NCI-H526 treated with DMSO at 0.1 percent for 48 hours (cell line): ENCODE measurements at places on chromosomes 16 and 17.

GRCh38 chr16:2882650-2883457 lies at the start of gene FLYWCH2:
Gene FLYWCH2 (plus strand): TSS chr16:2883215. CDS start chr16:2896450, 13,235 bp downstream.
- DNase-seq = peak; percentile 89

GRCh38 chr16:14007450-14007849 lies 63.7 kb upstream of the MRTFB start:
- DNase-seq = no peak

DNA sequence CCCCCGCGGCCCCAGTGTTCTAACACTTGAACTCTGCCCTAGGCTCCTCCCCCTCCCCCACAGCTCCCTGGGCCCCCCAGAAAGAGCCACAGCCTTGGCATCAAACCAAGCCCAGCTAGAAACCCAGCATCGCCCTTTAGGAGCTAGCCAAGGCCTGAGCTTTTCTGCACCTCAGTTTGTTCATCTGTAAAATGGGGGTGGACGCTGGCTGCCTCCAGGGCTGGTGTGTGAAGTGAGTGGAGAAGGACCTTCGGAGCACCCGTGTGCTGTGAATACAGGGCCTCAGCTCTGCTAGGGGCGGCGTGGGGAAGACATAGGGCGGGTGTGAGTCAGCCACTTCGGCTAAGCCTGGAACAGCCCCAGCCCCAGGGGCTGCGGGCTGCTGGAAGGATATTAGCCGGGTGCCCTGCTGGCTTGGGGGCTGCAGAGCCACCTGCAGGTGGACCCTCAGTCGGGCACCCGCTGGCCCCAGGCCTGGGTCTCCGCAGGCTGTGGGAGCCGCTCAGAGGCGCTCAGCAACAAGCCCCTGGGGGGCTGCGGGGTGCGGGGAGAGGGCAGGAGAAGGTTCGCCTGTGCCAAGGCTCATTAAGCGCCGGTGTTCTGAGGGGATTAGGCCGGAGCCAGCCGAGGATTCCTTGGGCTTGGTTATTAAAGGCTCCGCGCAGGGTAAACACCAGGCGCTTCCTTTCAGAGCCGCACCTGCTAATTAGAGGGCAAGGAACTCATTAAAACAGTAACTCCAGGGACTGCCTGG lies 217.0 kb upstream of the CIBAR2 start:
- DNase-seq = peak; percentile 65

GRCh38 chr17:28497931-28498330 lies 8.2 kb upstream of the FOXN1 start:
- DNase-seq = peak; percentile 81

DNA sequence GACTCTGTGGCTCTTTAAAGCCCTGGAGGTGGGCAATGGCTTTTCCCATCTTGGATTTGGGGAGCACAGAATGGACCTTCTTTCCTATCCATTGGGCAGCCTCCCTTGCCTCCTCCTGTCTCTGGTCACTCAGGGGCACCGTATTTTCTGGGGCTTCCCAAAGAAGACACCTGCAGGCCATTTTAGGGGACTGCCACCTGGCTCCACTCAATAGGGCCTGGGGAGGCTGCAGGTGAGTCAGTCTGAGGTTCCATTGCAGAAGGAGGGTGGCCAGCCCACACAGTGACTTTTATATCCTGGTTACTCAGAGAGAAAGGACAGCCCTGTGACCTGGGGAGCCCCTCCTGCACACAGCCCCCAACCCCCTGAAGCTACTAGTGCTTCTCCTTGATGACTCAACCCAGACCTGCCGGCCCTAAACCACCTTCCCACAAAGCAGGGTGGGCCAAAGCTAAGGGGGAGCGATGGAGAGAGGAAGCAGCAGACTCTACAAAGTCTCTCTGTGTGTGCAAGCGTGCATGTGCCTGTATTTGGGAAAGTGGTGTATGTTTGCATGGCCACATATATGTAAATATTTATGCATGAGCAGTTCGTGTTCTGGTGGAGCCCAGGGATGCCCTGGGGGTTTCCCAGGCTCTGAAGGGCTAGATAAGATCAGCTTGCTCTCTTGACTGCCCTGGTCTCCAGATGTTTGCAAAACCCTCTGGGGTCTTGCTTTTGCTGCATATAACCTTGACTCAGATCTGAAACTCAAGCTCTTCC lies 5.0 kb downstream of the CX3CL1 start:
- peak; percentile 85 for DNase-seq

- no peak for DNase-seq
Measured at GRCh38 chr17:49696233-49696761, 11.5 kb downstream of the SLC35B1 start.

DNA sequence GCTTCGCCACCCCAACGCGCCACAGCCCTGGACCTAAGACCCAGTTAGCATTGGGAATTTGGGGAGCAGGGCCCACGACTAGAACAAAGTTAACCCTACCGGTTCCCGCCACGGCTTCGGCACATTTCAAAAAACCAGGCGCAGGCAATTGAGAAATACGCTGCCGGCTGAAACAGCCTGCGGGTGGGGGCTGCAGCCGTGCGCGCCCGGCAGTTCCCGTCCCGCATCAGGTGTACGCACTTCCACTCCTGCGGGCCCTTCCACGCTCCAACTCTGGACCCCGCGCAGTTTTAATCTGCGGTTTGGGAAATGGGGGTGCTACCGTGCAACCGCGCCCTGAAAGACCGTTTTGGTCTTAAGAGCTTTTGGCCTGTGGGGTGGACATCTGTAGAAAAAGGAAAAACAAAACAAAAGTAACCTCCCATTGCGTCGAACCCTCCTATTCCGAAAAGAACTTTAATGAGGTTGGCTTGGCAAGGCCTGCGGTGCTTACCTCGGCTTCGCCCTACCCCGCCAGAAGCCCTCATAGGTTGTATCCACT lies 7.1 kb downstream of the IRX5 start:
- DNase-seq = no peak

DNA sequence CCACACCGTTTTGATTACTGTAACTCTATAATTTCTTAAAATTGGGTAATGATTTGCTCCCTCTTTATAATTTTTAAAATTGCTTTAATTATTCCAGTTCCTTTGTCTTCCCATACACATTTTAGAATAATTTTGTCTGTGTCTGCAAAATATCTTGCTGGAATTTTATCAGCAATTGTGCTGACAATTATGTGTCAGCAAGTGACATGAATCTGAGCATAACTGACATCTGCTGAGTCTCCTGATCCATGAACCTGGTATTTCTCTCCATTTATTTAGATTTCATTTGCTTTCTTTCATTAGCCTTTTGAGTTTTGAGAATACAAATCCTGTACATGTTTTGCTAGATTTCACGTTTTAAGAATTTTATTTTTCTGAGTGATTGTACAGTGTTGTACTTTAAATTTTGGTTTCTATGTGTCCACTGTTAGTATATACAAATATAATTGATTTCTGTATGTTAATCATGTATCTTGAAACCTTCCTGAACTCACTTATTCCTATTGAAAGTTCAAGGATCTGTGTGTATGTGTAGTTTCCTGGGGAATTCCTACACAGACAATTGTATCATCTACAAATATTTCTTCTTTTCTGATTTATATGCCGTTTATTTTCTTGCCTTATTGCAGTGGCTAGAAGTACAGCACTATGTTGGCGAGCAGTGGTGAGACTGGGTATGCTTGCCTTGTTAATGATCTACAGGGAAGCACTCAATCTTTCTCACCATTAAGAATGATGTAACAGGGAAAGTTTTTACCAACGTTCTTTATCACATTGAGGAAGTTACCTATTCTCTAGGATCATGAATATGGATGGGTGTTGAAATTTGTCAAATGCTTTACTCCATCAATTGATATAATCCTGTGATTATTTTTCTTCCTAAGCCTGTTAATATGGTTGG lies 45.2 kb downstream of the N4BP1 start:
- DNase-seq = no peak

GRCh38 chr17:3474212-3474611 lies 1.6 kb upstream of the ASPA start:
- DNase-seq = no peak

GRCh38 chr17:1557355-1558095 lies 5.1 kb downstream of the PITPNA start:
- no peak for DNase-seq

- no peak for DNase-seq
Measured at GRCh38 chr17:6386041-6386630, 48.8 kb downstream of the AIPL1 start.

GRCh38 chr17:34665150-34665806 lies 85.9 kb downstream of the TMEM132E start:
- no peak for DNase-seq

GRCh38 chr17:75125984-75126383 lies 5.6 kb downstream of the NT5C start:
- no peak for DNase-seq

GRCh38 chr17:16820979-16821543 lies 131.0 kb downstream of the CCDC144A start:
- no peak for DNase-seq

- no peak for DNase-seq
Measured at GRCh38 chr16:70740914-70741782, 55.3 kb upstream of the MTSS2 start.

DNA sequence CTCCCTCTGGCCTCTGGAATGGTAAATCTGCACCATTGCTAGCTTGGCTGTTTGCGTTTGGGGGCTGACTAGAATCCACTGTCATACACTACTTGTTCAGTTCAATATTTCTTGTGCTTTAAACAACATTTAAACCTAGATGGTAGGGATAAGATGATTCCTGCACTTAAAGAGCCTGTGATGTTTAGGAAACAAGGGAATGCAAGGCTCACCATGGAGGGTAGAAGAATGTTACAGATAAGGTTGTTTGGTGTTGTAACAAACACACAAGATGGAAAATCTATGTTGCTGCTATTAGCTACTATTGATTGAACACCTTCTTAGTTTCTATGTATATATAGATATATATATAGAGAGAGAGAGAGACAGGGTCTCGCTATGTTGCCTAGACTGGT lies 31.4 kb downstream of the YPEL2 start:
- DNase-seq = no peak

DNA sequence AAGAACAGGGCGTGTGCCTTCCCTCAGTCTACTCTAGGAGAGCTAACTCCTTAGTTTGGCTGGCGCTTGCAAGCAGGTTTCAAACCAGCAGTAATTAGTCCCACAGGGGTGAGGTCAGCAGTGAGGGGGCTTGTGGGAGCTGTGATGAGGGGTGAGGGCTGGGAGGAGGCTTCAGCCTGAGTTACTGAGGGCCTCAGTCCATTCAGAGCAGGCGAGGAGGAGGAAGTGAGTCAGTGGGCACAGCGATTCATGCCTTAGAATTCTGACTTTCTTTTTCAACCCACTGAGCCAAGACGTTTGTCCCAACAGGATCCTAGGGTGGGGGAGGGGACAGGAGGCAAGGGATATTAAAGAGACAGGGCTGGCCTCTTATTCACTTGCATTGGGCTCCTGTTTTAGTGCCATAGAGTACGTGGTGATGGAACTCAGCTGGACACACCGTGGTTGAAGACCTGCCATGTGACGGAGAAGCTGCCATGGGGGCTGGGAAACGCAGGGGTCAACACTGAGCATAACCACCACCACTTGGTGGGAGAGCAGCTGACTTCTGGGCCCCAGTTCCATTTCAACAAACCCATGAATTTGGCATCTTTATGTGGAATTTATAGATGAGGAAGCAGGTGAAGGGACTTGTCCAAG lies 8.3 kb upstream of the ITGA3 start:
- DNase-seq = no peak

DNA sequence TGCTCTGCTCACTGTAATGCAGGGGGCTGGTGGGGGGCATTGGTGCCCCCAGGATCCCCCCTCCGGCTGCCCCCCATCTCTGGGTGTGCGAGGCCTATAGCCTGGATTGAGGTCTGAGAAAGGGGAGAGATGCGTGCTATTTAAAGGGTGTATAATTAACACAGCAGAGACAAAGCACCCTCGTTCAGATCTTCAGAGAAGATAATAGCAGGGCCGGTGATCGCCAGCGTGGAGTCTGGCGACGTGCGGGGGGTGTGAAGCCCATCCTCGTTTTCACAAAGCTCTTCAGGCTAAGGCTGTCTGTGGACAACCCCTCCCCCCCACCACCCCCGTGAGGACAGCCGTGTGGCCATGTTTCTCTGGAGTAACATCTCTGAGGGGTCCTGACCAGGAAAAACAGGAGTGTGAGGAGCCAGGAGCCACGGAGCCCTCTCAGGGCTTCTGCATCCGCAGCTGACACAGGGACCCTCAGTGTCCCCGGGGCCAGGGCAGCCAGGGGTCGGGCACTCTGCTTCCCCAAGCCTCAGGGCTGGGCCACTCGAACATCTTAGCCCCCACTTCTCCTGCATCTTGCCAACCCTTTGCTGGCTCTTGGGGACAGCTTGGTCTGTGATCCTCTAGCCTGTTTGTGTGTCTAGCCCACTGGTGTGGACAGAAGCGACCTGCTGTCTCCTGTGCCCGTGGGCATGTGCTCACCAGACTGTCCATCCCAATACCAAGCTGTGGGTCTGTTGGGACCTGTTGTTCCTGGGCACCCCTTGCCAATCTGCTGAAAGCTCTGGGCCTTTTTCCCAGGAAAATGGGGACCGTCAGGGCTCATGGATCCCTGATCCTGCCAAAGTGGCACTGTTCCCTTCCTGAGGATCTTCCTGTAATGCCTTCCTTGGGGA lies 58.9 kb downstream of the BAIAP2 start:
- no peak for DNase-seq

DNA sequence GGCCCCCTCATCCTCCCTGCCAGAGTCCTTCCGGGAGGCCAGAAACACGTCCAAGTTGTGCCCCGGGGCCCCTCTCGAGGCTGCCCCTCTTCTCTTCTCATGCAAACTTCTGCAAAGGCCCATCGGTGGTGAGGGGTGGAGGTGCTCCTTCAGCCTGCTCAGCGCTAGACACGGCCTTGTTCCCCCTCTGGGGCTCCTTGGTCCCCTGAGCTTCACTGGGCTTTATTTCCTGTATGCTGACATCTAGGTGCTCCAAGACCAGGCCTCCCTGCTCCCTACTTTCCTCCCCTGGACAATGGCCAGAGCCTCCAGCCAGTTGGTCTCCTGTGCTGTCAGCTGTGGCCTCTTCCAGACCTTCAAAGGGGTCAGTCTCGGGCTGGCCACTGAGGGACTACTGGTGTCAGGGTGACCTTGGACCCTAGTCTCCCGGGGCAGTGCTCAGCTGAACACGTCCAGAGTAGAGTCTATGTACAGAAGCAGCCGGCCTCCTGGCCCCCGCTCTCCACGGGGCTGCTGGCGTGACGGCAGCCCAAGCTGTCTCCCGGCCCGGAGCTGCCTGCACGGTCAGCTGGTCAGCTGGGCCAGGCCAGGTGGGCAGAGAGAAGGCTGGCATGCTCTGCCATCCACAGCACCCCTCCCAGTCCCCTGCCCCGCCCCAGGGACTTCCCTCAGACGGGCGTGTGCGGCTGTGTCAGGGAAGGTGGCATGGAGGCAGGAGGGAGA lies 1.7 kb upstream of the PRR35 start:
- DNase-seq = no peak

- no peak for DNase-seq
Measured at GRCh38 chr17:13647543-13648021, 45.9 kb upstream of the HS3ST3A1 start.

- peak; percentile 46 for DNase-seq
Measured at GRCh38 chr17:7650509-7651096, at the start of gene ATP1B2. Gene ATP1B2 (plus strand): TSS chr17:7650926. CDS start chr17:7651519, 593 bp downstream.
